ENCODE measurements at places on chromosomes 11 and 22. TPM values are rescaled to one million over a fixed set of nuclear protein-coding genes. Genes with fewer than 3 reads are reported as not detected.

NDUFS3 gene
- 70.6 TPM for total RNA-seq

MS4A3 gene
- 0.79 TPM for total RNA-seq

YPEL1 gene
- total RNA-seq, result 8.9 TPM

CDKN1C gene
- 4.1 TPM for total RNA-seq

ARRB1 gene
- total RNA-seq, result 36.1 TPM

ABCG4 gene
- not detected for total RNA-seq

GPR137 gene
- 26.0 TPM for total RNA-seq

CADM1 gene
- 6.9 TPM for total RNA-seq

ALG8 gene
- 20.6 TPM for total RNA-seq

SELENOH gene
- 68.6 TPM for total RNA-seq

GRCh38 chr22:50190941-50191741, 5.4 kb downstream of the TRABD start:
- H3K4me1 ChIP-seq, result peaks cover 73% of the 10 kb centered on the region
- peak; percentile 95 for DNase-seq
- peak overlapping the region; percentile 97 for H3K27ac ChIP-seq
- H3K27me3 ChIP-seq, result no peaks in the 10 kb centered on the region

DNA sequence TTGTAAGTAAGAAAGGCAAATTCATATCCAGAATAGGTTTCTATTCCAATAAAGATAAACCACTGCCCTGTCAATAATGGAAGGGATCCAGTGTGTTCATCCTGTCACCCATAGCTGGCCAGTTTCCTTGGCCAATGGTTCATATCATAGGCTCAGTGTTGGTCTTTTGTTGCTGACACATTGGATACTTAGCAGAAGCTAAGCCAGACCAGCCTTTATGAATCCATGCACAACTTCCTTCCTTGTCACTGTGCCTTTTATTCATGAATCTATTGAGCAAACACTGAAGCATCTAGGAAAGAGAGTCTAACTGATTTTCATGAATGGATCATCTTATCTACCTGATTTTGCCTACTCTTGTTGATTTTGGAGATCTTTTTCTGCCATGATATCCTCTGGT, 20.0 kb downstream of the OR2AT4 start:
- H3K27me3 ChIP-seq, result peaks cover 2% of the 10 kb centered on the region
- H3K4me3 ChIP-seq, result no peak overlapping the region
- H3K4me1 ChIP-seq, result no peaks in the 10 kb centered on the region
- H3K27ac ChIP-seq, result no peak overlapping the region

- no peaks in the 10 kb centered on the region for H3K27me3 ChIP-seq
- peak overlapping the region; percentile 35 for H3K4me3 ChIP-seq
- H3K27ac ChIP-seq, result peak overlapping the region; percentile 14
- no peak for DNase-seq
- peaks cover 8% of the 10 kb centered on the region for H3K4me1 ChIP-seq
These were observed 9.9 kb upstream of the CASP12 start for GRCh38 chr11:104908186-104908531.

GRCh38 chr11:66011785-66012303, at the start of gene CST6:
CST6 (plus strand) TSS chr11:66012008; CDS start chr11:66012045, 37 bp downstream.
- H3K27me3 ChIP-seq, result peaks cover 8% of the 10 kb centered on the region
- H3K27ac ChIP-seq, result no peak within 1 kb of the TSS
- H3K4me1 ChIP-seq, result peaks cover 8% of the 10 kb centered on the region
- no peaks in the 10 kb centered on the region for H3K36me3 ChIP-seq

- peaks cover 23% of the 10 kb centered on the region for H3K4me1 ChIP-seq
- no peak for DNase-seq
- H3K27ac ChIP-seq, result no peak overlapping the region
- peaks cover 38% of the 10 kb centered on the region for H3K36me3 ChIP-seq
- no peak overlapping the region for H3K4me3 ChIP-seq
These were observed 3.2 kb upstream of the MDK start for GRCh38 chr11:46378296-46378695.

GRCh38 chr11:102320679-102321078, 3.4 kb downstream of the BIRC3 start:
- no peaks in the 10 kb centered on the region for H3K27me3 ChIP-seq
- peaks cover 52% of the 10 kb centered on the region for H3K36me3 ChIP-seq
- H3K27ac ChIP-seq, result peak overlapping the region; percentile 98
- H3K4me1 ChIP-seq, result peaks cover 66% of the 10 kb centered on the region

- H3K27ac ChIP-seq, result no peak overlapping the region
- no peaks in the 10 kb centered on the region for H3K4me1 ChIP-seq
- H3K4me3 ChIP-seq, result no peak overlapping the region
- DNase-seq, result no peak
These were observed 16.8 kb downstream of the EXT2 start for GRCh38 chr11:44112091-44112821.

- H3K27ac ChIP-seq, result no peak overlapping the region
- no peak overlapping the region for H3K4me3 ChIP-seq
- no peaks in the 10 kb centered on the region for H3K4me1 ChIP-seq
- H3K36me3 ChIP-seq, result no peaks in the 10 kb centered on the region
- H3K27me3 ChIP-seq, result no peaks in the 10 kb centered on the region
These were observed 43.0 kb upstream of the ZC3H12C start for GRCh38 chr11:110050201-110050506.

DNA sequence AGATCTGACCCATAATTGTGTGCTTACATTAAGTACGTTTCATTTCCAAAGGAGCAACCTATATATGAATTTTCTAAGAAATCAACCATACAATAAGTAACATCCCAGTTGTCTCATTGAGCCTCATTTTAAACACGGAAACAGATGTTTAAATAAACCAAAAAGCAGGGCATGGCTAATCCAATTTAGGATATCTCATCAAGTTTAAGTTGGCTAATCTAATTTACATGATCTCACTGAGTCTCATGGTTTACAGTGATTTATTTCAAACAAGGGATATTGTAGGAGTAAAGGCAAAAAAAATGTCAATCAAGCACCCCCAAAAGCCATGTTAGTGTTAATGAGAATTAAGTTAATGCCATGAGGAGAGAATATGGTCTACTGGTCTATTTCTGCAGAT, 499.8 kb upstream of the CCDC90B start:
- no peak for DNase-seq
- H3K27me3 ChIP-seq, result peaks cover 1% of the 10 kb centered on the region
- H3K36me3 ChIP-seq, result no peaks in the 10 kb centered on the region
- H3K4me3 ChIP-seq, result no peak overlapping the region

All from CD4-positive, CD25-positive, alpha-beta regulatory T cell (primary cell).